CD4-positive, alpha-beta T cell treated with Interleukin-15 for 4 hours (primary cell): ENCODE measurements at places on chromosomes 5 and 9.

DNA sequence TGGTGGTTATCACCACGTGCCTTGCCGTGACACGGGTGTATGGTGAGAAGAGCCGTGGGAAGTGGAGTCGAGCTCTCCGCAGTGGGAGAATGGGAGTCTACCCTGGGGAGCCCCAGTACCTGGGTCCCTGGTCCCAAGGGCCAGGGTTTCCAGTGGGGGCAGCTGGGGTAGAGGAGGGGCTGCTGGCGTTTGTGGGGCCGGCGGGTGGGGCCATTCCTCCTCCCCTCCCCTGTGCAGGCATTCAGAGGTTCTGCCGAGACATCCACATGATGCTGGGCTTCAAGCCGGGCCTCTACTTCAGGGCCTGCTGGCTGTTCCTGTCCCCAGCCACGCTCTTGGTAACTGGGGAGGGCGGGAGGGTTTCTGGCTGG lies 14.7 kb downstream of the SLC6A7 start:
- DNase-seq, result no peak

DNA sequence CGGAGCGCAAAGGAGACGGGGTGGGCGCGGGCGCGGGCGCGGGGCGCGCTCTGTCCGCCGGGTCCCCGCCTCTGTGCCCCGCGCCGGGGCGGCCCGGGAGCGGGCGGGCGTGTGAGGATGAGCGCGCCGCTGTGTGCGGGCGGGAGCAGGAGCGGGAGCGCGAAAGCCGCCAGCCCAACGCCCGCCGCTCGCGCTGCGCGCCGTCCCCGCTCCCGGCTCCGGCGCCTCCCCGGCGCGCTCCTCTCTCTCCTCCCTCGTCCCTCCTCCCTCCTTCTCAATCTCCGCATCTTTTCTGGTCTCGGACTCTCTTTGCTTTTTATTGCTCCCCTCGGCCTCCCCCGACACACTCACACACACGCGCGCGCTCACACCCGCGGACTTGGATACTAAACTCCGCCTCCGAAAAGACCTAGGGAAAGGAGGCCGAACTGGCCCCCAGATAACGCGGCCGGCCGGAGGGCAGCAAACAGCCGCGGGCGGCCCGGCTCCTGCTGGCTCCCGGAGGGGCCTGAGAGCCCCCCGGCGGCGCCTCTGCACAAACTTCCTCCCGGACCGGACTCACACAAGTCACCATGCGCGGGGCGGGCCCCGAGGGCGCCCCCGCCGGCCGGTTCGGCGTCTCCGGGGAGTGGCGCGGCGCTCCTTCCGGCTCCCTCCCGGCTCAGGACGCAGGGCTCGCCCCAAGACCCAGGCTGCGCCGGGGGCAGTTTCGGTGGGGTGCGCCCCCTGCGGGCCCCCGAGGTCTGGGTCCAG lies at the start of gene FIBCD1:
Gene FIBCD1, minus strand, starts transcription at position 596 of the 753 bp plus-strand sequence. CDS start 640 bp downstream, outside the sequence.
- DNase-seq, result no peak

DNA sequence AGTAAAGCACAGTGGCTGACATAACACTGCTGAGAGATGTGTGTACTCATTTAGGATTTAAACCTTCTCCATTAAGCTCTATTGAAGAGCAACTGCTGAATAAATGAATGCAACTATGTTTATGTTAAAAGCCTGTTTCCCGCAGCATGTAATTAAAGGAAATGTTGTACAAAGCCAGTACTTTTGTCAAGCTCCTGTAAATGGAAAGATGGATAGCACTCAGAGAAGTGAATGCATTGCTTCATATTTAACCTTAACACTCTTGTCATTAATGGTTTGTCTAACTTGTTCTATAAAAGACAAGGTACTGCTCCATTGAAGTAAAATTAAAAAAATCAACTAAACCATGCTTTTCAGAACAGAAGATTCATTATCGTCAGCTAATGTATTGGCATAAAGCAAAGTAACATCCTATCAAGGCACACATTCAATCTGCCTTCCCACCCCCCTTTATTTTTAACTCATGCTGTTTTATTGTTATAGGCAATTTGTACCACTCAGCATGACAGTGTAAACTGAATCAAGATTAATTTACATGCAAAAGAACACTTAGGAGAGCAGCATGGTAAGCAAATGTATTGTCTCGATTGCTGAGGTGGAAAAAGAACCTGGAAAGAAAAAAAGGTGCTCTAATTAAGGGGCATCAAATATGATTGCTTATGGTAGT lies 240.9 kb upstream of the TBCA start:
- DNase-seq, result no peak

- no peak for DNase-seq
Observed at GRCh38 chr9:8241201-8241600, 441.6 kb upstream of the DMAC1 start.

- no peak for DNase-seq
Observed at GRCh38 chr5:180401229-180401907, 48.2 kb upstream of the GFPT2 start.

- no peak for DNase-seq
Observed at GRCh38 chr5:73120222-73121118, at the start of gene TMEM171. TSS of gene TMEM171 (plus strand) at chr5:73120575. CDS start at chr5:73123374, 2,799 bp downstream.

- DNase-seq, result no peak
Observed at GRCh38 chr9:27152405-27152718, 43.3 kb downstream of the TEK start.

GRCh38 chr9:124485201-124485600 lies 22.0 kb downstream of the NR5A1 start:
- DNase-seq, result no peak

DNA sequence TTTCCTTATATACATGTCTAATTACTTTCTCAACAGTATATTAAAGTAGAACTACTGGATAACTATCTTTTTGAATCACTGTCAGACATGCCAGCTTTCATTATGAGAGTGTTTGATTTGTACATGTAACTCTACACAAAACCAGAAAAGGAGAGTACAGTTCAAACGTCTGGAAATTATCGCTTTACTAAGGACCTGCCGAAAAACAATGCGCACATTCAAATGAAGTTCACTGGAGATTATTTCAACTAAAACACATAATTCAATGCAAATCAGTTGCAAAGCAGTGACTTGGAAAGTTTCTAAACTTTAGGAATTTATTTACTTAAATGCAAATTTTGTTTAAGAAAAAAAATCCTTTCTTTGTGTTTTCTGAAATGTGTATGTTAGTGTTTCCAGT lies 942.5 kb downstream of the EFNA5 start:
- no peak for DNase-seq
